Activated CD8-positive, alpha-beta memory T cell treated with anti-CD3 and anti-CD28 coated beads for 24 hours (primary cell): ENCODE measurements at places on chromosomes 3 and 15.

DNA sequence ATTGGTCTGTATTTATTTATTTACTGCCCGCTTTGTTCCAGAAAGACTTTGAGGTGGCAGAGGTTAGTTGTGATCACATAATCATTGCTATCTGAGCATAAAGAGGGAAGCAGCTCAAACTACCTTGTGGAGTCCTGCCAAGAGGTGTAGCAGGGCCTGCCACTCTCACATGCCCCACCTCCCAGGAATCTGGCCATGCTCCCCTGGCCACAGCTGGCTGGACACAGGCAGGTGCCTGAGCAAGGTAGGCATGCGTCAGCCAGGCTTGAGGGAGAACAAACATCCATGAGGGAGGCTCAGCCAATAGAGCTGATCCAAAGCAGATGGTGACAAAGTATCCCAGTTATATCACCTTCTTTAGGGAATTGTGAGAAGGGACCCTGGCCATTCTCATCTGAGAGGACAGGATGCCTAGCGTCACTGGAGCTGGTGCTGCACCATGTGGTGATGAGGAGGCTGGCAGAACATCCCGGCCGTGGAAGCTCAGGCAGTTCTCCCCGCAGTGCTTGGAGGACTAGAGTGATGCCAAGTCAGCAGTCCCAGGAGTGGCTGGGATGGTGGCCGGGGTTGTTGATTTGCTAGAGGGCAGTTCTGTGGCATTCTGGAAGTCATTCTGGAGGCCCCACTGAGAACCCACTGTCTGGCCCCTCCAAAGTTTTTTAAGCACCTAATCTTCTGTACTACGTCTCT is 6.8 kb upstream of the POLG start:
- no peak for DNase-seq

GRCh38 chr3:52771334-52771681 is 568 bp upstream of the NEK4 start:
- DNase-seq = no peak

DNA sequence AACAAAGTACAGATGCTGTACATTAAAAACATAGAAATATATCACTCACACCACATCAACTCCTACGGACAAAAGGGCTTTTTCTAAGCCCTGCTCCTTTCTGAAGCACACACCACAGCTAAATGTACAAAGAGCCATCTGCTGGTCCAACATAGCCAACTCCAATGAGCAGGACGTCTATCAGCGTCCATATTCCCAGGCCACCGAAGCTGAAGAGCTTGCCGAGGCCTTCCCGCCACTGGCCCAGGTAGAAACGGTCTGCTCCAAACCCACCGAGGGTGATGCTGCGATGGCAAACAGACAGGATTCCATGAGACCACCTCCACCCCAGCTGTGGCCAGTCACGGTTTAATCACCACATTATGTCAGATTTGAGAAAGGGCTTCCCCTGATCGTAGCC is 9.8 kb downstream of the TM2D3 start:
- DNase-seq = no peak

GRCh38 chr15:70376031-70376928 is 278.6 kb upstream of the TLE3 start:
- DNase-seq = peak; percentile 48

GRCh38 chr3:81531263-81531662 is 230.2 kb downstream of the GBE1 start:
- DNase-seq = no peak

- no peak for DNase-seq
Observed at GRCh38 chr3:156615592-156616173, 58.7 kb upstream of the TIPARP start.

GRCh38 chr3:178203650-178204049 is 332.6 kb upstream of the KCNMB2 start:
- DNase-seq = no peak

DNA sequence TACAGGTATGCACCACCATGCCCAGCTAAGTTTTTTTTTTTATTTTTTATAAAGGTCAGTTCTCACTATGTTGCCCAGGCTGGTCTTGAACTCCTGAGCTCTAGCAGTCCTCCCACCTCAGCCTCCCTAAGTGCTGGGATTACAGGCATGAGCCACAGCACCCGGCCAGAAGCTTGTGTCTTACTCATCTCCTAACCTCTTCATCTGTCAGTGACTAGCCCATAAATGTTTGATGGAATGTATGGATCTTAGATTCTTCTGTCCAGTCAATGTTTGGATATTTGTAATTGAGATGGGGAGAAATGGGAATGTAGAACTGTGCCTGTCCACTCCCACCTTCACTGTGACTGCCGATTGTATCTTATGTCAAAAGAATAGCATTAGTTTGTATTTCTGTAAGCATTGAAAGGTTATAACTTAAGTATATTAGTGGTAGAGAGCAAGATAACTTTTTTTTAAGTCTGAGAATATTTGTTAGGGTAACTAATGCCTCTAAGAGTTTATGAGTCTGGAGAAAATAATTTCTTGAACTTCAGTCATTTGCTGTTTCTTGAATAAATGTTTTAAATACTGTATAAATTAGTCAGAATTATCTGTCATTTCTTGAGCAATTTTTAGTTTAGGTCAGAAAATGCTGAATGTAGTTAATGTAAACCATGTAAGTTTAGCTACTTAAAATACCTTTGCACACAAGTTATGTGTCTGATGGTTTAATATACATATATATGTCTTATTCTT is 215.3 kb upstream of the CGNL1 start:
- DNase-seq = no peak

DNA sequence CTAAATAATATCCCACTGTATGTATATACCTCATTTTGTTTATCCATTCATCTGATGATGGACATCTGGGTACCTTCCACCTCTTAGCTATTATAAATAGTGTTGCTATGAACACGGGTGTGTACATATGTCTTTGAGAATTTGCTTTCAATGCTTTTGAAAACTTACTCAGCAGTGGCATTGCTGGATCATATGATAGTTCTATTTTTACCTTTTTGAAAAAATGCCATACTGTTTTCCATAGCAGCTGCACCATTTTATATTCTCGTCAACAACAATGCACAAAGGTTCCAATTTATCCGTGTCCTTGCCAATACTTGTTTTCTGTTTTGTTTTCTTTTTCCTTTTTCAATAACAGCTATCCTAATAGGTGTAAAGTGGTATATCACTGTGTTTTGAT is 77.1 kb downstream of the PEAK1 start:
- no peak for DNase-seq

DNA sequence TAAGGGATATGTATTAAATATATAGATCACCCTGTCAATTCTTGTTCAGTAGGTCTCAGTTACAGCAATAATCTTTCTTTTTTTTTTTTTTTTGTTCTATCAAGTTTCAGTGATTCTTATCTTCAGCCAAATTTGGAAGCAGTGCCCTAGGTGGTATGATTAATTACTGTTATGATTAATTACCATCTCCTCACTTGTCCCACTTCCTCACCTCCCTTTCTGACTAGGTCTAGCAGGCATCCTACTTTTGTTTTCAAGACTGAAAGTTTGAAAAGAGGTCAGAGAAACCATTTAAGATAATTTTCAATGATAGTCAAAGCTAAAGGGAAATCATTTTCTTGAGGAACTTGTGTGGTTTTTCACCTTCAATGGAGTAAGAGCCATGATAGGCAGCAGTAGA is 144.0 kb upstream of the CNTN4 start:
- no peak for DNase-seq

GRCh38 chr3:133466531-133467386 is 66.9 kb downstream of the BFSP2 start:
- no peak for DNase-seq

DNA sequence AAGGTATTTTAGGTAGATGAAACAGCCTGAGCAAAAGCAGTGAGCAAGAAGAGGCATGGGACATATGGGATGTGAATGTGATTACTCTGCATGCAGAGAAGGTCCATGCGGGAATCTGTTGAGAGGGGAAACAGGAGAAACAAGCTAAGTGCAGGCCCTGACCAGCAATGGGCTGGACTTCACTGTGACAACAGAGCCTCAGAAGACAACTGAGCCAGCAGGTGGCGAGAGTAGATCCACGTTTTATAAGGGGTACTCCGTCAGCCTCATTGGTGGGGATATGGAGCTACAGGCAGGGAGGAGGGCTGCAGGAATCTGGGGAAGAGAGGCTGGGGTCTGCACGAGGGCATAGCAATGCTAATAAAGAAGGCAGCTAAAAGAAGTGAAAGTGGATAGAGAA is 405.9 kb upstream of the LMCD1 start:
- DNase-seq = no peak

DNA sequence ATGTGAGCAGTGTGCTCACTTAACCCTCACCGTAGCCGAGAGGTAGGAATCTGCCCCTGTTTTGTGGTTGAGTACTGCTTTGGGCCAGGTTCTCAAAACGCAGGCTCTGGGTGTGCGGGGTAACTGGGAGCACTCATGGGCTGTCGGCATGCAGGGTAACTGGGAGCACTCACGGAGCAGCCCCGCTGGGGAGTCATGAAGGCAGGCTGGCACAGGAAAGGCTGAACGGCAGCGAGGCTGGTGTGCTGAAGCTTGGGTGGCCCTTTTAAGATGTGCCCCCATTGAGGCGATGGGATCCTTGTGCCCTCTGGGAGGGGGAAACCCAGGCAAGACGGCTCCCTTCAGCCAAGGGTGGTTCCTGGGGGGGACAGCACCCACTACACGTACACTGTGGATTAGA is 44.6 kb upstream of the VPS8 start:
- no peak for DNase-seq

DNA sequence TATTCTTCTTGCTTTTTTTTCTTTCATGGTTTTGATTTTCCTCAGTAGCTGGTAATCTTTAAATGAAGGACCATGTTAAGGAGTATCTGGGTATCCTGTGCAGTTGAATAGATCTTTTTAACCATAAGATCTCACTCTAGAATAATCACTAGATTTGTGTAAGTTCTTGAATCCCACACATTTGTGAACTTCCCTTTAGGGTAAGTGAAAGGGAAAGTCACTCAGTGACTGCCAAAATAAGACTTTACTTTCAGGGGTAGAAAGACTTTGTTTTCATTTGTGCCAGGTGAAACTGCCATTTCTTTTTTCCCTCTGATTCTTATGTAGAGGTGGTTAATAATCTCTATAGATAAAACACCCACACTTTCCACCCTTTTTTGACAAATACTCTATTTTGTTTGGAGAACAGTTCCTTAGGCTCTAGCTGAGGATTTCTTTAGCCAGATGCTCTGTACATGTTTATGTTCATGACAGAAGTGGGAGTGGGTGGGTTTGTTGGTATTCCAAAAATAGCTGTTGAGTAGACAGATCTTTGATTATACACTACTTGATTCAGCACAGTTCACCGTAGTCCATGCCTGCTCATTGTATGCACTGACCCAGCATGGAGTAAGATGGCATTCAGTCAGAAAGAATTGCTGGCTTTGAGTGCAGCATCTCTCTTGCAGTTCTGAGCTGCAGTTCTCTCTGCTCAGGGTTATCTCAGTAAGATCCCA is 28.5 kb downstream of the LRRC49 start:
- DNase-seq = no peak
